ENCODE measurements at places on chromosomes 5 and 9. TPM values are rescaled to one million over a fixed set of nuclear protein-coding genes. Genes with fewer than 3 reads are reported as not detected.

- DNase-seq, result no peak
Observed at GRCh38 chr9:135858491-135859185, 48.7 kb downstream of the CAMSAP1 start.

- no peak for DNase-seq
Observed at GRCh38 chr9:103798620-103799019, 295.5 kb upstream of the SMC2 start.

DNA sequence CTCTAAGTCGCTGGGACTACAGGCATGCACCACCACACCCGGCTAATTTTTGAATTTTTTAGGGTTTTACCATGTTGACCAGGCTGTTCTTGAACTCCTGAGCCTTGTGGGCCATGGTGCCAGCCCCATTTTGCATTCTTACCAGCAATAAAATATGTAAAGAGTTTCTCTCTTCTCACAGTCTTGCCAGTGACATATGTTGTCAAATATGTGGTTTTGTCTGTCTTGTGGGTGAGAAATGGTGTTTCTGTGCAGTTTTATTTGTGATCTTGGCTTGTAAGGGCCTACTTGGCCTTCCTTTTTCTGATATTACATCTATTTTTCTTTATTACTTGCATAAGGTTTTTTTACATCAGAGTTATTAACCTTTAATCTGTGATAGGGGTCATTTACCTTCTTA is 47.1 kb downstream of the SPIN1 start:
- DNase-seq, result no peak

DNA sequence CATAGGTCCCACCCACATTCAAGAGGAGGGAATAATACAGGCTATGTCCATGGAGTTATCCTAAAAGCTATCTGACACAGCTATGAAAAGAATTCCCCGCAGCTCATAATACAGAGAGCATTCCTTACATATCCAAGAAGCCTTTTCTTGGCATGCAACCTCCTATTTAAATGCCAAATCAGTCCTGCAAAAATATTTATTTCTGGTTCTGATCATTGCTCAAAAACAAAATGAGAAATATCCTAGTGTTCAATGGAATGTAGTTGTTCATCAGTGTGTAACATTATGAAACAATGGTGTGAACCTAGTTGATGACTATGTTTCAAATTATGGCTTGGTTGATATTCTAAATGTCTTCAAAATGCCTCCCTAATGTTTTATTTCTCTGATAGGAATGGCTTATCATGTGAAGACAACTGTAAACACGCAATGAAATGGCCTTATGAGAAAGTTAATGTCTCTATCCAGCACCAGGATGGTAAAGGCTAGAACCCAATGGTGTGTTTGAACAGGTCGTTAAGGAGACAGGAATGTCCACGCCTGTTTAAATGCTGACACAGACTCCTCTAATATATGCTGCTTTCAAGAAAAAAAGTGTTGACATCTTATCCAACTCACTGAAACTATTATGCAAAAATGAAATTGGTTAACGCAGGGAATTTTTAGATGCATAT is 126.7 kb upstream of the CDH6 start:
- no peak for DNase-seq

- DNase-seq, result no peak
Observed at GRCh38 chr9:96680812-96681499, 25.8 kb upstream of the PRXL2C start.

- DNase-seq, result no peak
Observed at GRCh38 chr5:1104327-1105006, 7.4 kb downstream of the SLC12A7 start.

GRCh38 chr9:122364783-122365150 is 6.1 kb upstream of the PTGS1 start:
- no peak for DNase-seq

DNA sequence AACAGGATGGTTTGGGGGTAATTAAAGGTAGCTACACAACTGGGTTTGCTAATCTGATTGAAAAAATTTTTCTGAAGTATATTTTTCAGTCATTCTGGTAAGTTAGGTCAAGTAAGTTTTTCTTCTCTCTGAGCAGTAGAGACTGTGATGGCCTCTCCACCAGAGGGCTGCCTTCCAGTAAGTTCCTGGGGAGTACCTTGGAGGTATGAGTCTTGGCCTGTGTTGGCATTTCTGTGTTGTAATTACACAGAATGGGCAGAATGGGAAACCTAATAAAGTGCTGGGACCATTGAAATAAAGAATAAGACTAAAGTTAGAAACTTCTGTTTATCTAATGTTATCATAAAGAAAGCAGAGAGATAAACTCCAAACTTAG is 430.8 kb downstream of the ARHGEF28 start:
- no peak for DNase-seq

DNA sequence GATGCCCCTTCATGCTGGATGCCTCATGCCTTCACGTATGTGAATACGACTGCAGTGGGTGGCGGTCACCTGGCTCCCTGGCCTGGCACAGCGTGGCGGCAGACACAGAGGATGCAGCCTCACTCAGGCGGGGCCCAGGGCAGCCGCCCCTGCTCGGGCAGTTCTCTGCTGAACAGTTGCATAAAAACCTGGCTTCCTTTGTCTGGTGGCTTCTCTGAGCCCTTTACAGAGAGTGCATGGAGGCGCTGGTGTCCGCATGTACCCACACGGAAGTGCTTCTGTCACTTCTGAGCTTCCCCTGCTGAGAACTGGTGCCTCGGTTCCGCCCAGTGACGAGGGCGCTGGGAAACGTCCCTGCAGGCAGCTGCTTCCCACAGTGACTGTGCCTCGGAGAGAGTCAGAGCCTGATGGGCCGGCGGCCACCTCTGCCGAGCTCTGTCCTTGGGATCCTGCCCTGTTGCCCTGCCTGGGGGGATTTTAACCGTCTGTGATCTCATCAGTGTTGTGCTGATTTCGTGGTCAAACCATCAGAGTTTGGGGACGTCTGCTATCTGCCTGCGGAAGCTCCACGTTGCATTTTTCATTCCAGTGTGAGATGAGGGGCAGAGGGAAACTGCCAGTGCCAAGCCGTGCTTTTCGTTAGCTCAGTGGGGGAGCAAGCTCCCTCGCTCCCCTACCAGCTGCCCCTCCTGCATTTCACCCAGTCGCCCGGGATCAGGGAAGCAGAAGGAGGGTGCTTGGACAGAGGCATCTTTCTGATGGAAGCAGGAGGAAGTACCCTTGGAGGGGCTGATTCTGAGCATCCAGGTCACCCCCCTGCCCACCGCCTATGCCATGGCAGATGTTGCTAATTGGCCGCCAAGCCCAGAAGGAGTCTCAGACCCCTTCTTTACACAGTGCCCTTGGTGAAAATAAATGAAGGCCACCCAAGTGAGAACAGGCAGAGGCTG is 153.0 kb upstream of the COL5A1 start:
- DNase-seq, result no peak

DNA sequence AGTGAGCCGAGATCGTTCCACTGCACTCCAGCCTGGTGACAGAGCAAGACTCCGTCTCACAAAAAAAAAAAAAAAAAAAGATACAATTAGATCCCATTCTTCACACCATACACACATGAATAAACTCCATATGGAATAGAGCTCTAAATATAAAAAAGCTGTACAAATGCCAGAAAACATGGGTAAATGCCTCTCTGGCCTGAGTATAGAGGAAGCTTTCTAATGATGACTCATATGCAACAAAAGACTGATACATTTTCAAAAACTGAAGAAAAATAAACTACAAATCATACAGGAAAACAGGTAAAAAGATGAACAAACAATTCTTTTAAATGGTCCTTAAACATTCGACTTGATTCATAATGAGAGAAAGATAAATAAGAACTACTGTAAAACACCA is 8.6 kb downstream of the ZFP62 start:
- no peak for DNase-seq

- no peak for DNase-seq
Observed at GRCh38 chr5:172085738-172086137, 79.3 kb upstream of the FBXW11 start.

- DNase-seq, result no peak
Observed at GRCh38 chr5:140223567-140223966, 48.6 kb downstream of the CYSTM1 start.

DNA sequence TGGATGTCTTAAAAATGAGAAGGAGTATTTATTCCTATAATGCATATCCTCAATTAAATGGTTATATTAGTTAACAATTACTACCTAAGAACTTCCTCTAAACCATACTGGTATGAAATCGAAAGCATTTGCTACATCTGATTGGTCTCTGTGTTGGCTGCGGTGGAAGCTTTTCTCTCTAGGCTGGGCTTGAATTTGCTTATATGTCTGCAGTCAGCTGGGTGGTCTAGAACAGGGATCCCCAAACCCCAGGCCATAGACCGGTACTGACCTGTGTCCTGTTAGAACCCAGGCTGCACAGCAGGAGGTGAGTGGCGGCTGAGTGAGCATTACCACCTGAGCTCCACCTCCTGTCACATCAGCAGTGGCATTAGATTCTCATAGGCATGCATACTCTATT is 112.3 kb downstream of the TLE4 start:
- no peak for DNase-seq

DNA sequence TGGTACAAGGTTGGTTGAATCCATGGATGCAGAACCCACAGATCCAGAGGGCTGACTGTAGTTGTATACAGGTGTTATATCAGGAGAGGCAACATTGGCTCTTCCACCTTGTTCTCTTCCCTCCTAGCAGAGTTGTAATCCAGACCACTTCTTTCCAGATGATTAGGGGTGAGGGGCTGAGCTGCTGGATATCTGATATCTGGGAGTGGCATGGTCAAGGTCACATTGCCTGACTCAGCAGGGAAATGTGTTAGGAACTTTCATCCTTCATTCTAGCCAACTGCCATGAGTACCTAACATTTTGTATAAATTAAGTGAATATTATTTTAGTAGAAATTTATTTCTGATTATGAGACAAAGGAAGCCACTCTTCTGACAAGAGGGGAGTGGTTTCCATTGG is 7.3 kb downstream of the DAPK1 start:
- DNase-seq, result no peak

- DNase-seq, result no peak
Observed at GRCh38 chr5:25562656-25563055, 917.9 kb upstream of the CDH10 start.

- no peak for DNase-seq
Observed at GRCh38 chr5:141695627-141696215, 13.7 kb upstream of the ARAP3 start.

DNA sequence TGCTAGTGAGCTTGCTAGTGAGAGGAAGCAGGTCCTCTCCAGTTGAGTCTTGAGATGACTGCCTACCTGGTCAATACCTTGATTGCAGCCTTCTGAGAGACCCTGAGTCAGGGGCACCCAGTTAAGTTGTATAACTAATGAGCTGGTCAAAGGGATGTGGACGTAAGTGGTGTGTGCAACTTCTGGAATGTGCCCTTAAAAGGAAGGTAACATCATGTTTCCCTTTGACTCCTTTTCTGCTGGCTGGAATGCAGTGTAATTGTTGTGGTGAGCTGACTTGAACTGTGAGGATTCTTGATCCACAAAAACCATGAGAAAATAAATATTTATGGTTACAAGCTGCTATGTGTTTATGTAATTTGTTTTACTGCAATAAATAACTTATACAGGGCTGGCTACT is 2.4 kb upstream of the SNX2 start:
- DNase-seq, result no peak

GRCh38 chr5:159243385-159243784 is 19.7 kb upstream of the UBLCP1 start:
- DNase-seq, result no peak

DNA sequence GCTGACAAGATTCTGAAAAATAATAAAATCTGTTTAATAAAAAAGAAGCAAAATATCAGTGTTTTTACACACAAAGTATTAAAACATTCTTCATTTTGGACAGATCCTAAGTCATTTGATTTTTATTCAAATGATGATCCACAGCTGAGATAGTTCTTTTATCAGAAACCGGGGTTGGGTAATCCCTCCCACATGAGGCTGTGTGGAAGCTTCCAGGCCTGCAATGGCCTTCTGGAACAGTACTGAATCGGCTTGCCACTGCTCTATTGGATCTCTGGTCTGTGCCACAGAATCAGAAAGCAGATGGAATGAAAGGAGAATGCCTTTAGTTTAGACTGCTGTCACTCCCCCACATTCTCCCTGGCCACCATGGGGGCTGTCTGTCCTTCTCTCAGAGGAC is 6.1 kb upstream of the C5orf58 start:
- DNase-seq, result no peak

Gene PLAC8L1
- polyA plus RNA-seq, result 2.6 TPM

Gene CBY3
- polyA plus RNA-seq, result 0.23 TPM

Gene HMCN2
- polyA plus RNA-seq, result 0.40 TPM

Gene NKD2
- polyA plus RNA-seq, result 7.8 TPM

Gene DNAJC18
- polyA plus RNA-seq, result 35.0 TPM

Gene CCNI2
- polyA plus RNA-seq, result 1.1 TPM

Gene FSTL4
- 1.2 TPM for polyA plus RNA-seq

Gene MED7
- polyA plus RNA-seq, result 21.6 TPM

Gene CYLC2
- polyA plus RNA-seq, result not detected

Measured in left renal pelvis (tissue), 4 donors.